ENCODE measurements at places on chromosomes 2 and 18. TPM values are rescaled to one million over a fixed set of nuclear protein-coding genes. Genes with fewer than 3 reads are reported as not detected.

GRCh38 chr2:128782411-128783192 lies 463.9 kb upstream of the HS6ST1 start:
- H3K4me3 ChIP-seq: no peak overlapping the region
- no peaks in the 10 kb centered on the region for H3K36me3 ChIP-seq
- peaks cover 10% of the 10 kb centered on the region for H3K4me1 ChIP-seq
- no peaks in the 10 kb centered on the region for H3K27me3 ChIP-seq
- no peak overlapping the region for H3K27ac ChIP-seq

- H3K27me3 ChIP-seq: no peaks in the 10 kb centered on the region
- no peaks in the 10 kb centered on the region for H3K36me3 ChIP-seq
- DNase-seq: no peak
- H3K27ac ChIP-seq: no peak overlapping the region
These were observed 745.9 kb upstream of the FAM98A start for GRCh38 chr2:34345030-34345429.

GRCh38 chr18:34158881-34159690 lies 65.6 kb downstream of the NOL4 start:
- H3K27ac ChIP-seq: no peak overlapping the region
- H3K4me1 ChIP-seq: peaks cover 9% of the 10 kb centered on the region
- H3K27me3 ChIP-seq: peaks cover 24% of the 10 kb centered on the region

DNA sequence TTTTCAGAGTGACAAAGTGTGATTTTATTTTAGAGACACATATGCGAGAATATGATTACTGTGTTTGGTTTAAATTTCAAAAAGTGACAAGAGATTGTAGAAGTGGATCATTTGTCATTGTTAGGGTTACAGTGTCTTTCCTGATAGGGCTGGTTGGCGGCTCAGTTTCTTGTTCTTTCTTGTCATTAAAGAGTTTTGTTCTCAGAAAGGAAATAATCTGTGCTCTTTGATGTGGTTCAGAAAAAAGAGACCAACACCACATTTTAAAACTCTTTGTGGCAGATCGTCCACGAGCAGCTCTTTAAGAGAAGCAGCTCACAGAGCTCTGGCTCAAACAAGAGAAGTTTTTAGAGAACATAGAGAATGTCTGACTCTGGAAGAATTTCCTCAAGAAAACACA lies 45.6 kb upstream of the ZNF532 start:
- no peaks in the 10 kb centered on the region for H3K36me3 ChIP-seq
- no peaks in the 10 kb centered on the region for H3K4me1 ChIP-seq
- DNase-seq: no peak

DNA sequence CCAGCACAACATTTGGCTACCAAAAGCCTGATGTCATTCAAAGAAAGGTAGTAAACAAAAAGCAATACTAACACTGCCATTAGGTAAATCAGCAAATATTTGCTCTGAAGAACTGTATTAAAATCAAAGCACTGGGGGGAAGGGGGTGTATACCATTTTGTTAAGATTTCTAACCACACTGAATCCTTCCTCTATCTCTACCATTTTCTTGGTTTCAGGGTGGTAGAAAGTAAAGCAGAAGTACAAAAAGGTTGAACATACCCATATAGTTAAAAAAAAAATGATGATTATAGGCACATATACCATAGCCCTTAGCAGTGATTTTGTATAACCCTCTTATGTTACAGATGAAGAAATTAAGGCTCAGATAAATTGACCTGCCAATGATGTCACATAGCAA lies 437.6 kb downstream of the ZEB2 start:
- peaks cover 3% of the 10 kb centered on the region for H3K4me1 ChIP-seq
- no peaks in the 10 kb centered on the region for H3K27me3 ChIP-seq
- no peak overlapping the region for H3K4me3 ChIP-seq
- H3K27ac ChIP-seq: no peak overlapping the region

GRCh38 chr2:3222636-3223035 lies 155.0 kb downstream of the EIPR1 start:
- H3K27me3 ChIP-seq: no peaks in the 10 kb centered on the region
- H3K27ac ChIP-seq: no peak overlapping the region
- no peaks in the 10 kb centered on the region for H3K36me3 ChIP-seq

- no peaks in the 10 kb centered on the region for H3K36me3 ChIP-seq
- H3K4me3 ChIP-seq: no peak overlapping the region
- DNase-seq: no peak
- H3K27ac ChIP-seq: no peak overlapping the region
These were observed 838.1 kb upstream of the ACVR2A start for GRCh38 chr2:147006736-147007141.

- no peak overlapping the region for H3K4me3 ChIP-seq
- no peak overlapping the region for H3K27ac ChIP-seq
- no peaks in the 10 kb centered on the region for H3K4me1 ChIP-seq
- H3K27me3 ChIP-seq: peaks cover 74% of the 10 kb centered on the region
These were observed 123.7 kb downstream of the QPCT start for GRCh38 chr2:37468170-37468569.

DNA sequence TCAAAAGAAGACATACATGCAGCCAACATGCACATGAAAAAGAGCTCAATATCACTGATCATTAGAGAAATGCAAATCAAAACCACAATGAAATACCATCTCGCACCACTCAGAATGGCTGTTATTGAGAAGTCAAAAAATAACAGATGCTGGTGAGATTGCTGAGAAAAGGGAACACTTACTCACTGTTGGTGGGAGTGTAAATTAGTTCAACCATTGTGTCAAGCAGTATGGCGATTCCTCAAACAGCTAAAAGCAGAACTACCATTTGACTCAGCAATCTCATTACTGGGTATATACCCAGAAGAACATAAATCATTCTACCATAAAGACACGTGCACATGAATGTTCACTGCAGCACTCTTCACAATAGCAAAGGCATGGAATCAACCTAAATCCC lies 95.5 kb upstream of the XIRP2 start:
- no peaks in the 10 kb centered on the region for H3K27me3 ChIP-seq
- no peak overlapping the region for H3K27ac ChIP-seq
- DNase-seq: no peak

DNA sequence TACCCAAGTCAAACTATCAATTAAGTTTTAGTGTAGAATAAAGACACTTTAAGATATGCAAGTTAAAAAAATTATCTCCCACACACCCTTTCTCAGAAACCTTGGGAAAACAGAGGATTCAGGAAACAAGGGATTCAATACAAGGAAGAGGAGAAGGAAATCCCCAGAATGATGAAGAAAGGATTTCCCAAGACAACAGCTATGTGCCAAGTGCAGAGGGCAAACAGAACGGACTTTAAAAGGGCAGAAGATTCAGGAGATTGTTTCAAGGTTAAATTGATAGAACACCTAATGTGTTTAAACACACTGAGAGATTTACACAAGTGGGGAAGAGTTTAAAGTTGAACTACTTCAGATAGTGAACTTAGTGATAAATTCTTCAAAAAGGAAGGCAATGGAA lies 71.5 kb upstream of the EPAS1 start:
- H3K4me1 ChIP-seq: peaks cover 5% of the 10 kb centered on the region
- H3K4me3 ChIP-seq: no peak overlapping the region
- H3K27ac ChIP-seq: no peak overlapping the region

GRCh38 chr18:65206551-65207260 lies 544.1 kb upstream of the CDH7 start:
- H3K27ac ChIP-seq: no peak overlapping the region
- H3K27me3 ChIP-seq: no peaks in the 10 kb centered on the region
- H3K36me3 ChIP-seq: no peaks in the 10 kb centered on the region

GRCh38 chr2:147636886-147637285 lies 207.9 kb upstream of the ACVR2A start:
- H3K4me3 ChIP-seq: no peak overlapping the region
- H3K36me3 ChIP-seq: no peaks in the 10 kb centered on the region
- peaks cover 17% of the 10 kb centered on the region for H3K4me1 ChIP-seq
- no peak for DNase-seq

- no peak for DNase-seq
- H3K27me3 ChIP-seq: no peaks in the 10 kb centered on the region
- peaks cover 21% of the 10 kb centered on the region for H3K4me1 ChIP-seq
- H3K36me3 ChIP-seq: peaks cover 20% of the 10 kb centered on the region
- H3K27ac ChIP-seq: peak overlapping the region; percentile 82
These were observed 114.0 kb downstream of the STPG4 start for GRCh38 chr2:47041063-47041462.

DNA sequence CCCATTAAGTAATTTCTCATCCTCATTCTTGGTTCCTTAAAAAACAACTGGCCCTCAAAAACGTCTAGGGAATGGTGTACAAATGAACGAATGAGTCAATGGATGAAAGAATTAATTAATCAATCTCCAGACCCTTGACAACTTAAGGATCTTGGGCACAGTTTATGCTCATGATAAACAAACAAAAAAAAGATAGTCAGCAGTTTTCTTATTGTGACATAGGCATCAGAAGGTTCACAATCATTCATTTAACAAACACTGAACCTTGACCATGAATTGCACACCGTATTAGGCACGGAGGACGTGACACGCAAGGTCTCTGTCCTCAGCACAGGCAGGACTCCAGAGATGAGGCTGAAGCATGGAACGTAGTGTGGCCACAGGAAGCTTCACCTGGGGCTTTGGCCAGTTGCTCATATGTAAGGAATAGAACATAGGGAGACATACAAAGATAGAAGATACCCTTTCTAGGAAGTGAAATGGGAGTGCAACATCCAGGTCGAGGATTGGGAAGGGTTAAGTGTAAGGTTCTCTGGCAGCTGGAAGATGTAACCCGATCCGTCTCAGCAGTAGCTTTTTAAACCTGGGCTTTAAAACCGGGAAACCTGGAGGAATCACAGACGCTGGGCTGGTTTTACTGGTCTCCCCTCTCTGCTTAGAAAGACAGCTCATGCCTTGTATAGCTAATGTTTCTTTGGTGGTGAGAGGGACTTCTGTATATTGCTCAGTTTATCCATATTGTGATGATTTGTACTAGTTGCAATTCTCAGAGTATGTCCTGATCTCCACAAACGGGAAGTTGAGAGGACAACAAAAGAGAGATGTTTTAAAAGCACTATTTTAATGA lies 8.9 kb upstream of the LTBP1 start:
- H3K27ac ChIP-seq: no peak overlapping the region
- no peaks in the 10 kb centered on the region for H3K27me3 ChIP-seq
- H3K4me3 ChIP-seq: no peak overlapping the region
- H3K36me3 ChIP-seq: no peaks in the 10 kb centered on the region
- DNase-seq: no peak
- H3K4me1 ChIP-seq: peaks cover 24% of the 10 kb centered on the region

DNA sequence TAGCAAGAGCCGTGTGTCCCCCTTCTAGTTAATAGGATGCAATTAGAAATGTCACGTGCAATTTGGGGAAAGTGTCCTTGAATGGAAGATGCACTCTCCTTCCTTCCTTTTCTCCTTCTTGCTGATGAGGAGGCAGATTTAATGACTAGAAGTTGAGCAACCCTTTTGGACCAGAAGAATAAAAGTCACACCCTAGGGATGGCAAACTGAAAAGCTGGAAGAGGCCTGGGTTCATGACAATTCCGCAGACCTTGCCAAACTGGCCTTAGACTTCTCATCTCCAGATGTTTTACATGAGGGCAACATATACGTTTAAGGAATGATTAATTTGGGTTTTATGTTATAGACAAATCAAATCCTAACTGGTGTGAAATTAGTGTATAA lies 38.6 kb upstream of the NCOA1 start:
- no peak for DNase-seq
- peak overlapping the region; percentile 32 for H3K27ac ChIP-seq
- H3K27me3 ChIP-seq: no peaks in the 10 kb centered on the region
- no peaks in the 10 kb centered on the region for H3K36me3 ChIP-seq
- peaks cover 15% of the 10 kb centered on the region for H3K4me1 ChIP-seq

DNA sequence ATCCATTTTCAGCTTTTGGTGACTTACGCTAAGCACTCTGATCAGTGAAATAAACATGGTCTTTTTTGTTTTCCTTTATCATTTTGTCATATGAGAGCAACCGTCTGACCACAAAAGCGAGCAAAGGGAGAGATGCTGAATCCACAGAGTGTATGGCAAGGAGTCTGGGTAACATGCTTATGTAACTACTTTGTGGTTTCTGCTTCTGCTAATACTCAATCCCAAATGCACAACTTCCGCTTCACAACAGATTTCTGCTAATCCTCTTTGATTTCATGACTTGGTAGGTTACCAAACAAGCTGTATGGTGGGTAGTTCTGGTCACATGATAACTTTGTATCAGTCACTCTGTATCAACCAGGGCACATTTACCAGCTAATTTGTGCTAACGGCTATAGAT lies 908.4 kb upstream of the CRIM1 start:
- H3K36me3 ChIP-seq: no peaks in the 10 kb centered on the region
- no peak overlapping the region for H3K27ac ChIP-seq
- DNase-seq: no peak
- no peaks in the 10 kb centered on the region for H3K27me3 ChIP-seq
- H3K4me3 ChIP-seq: no peak overlapping the region

DNA sequence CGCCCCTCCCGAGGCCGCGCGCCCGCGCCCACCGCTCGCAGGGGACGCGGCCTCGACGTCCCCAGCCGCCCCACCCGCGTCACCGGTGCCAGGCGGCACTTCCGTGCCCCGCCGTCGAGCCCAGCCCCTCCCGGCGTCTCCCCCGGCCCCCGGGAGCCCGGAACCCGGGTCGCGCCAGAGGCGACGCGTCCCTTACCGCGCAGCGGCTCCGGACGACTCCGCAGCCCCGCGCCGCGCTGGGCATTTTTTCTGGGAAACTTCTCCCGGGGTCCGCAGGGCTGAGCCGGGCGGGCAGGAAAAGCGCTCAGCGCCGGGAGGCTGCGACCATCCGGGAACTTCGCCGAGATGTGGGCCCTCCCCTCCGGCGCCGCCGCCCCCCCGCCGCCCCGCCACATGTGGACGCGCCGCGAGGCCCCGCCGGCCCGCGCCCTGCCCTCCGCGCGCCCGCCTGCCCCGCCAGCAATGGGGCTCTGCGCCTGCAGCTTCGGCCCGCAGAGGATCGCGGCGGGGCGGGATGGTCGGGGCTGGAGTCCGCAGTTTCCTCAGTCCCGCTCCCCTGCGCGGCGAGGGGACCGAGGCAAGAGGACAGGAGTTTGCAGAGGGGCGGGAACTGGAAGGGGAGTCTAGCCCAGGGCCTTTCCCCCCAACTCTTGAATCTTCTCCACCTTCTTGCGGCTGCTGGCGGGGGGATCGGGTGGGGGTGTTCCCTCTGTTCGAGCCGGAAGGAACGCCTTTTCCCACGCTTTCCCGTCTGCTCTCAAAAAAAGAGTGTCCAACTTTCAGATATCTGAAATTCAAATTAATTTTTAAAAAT lies 81.5 kb downstream of the CHRNA1 start:
- peak overlapping the region; percentile 78 for H3K27ac ChIP-seq
- H3K36me3 ChIP-seq: no peaks in the 10 kb centered on the region
- no peaks in the 10 kb centered on the region for H3K27me3 ChIP-seq
- no peak for DNase-seq

GRCh38 chr2:7601990-7602389 lies 684.8 kb downstream of the RNF144A start:
- H3K27ac ChIP-seq: no peak overlapping the region
- no peaks in the 10 kb centered on the region for H3K4me1 ChIP-seq
- no peaks in the 10 kb centered on the region for H3K36me3 ChIP-seq
- DNase-seq: no peak
- H3K27me3 ChIP-seq: no peaks in the 10 kb centered on the region
- no peak overlapping the region for H3K4me3 ChIP-seq

GRCh38 chr18:48901145-48902022 lies 49.4 kb downstream of the SMAD7 start:
- H3K4me1 ChIP-seq: peaks cover 23% of the 10 kb centered on the region
- no peak for DNase-seq
- H3K36me3 ChIP-seq: no peaks in the 10 kb centered on the region
- peak overlapping the region; percentile 35 for H3K4me3 ChIP-seq

Gene ZDBF2
- 5.9 TPM for total RNA-seq

Gene SERPINB13
- total RNA-seq: 354 TPM

Gene MC2R
- not detected for total RNA-seq

Gene VWA3B
- total RNA-seq: not detected

Gene GLB1L
- 1.9 TPM for total RNA-seq

Gene GALNT13
- 0.23 TPM for total RNA-seq

Gene RAB17
- total RNA-seq: 2.0 TPM

Gene SCN2A
- not detected for total RNA-seq

Gene MBD1
- total RNA-seq: 39.5 TPM

Gene CDH19
- 3.6 TPM for total RNA-seq

Data from esophagus squamous epithelium (tissue), 5 donors.